ENCODE measurements at places on chromosomes 5 and 9. TPM values are rescaled to one million over a fixed set of nuclear protein-coding genes. Genes with fewer than 3 reads are reported as not detected.

TMC1 gene
- total RNA-seq: 0.24 TPM

GRCh38 chr9:21095561-21095960 is 17.8 kb upstream of the IFNB1 start:
- no peak for ATAC-seq

DNA sequence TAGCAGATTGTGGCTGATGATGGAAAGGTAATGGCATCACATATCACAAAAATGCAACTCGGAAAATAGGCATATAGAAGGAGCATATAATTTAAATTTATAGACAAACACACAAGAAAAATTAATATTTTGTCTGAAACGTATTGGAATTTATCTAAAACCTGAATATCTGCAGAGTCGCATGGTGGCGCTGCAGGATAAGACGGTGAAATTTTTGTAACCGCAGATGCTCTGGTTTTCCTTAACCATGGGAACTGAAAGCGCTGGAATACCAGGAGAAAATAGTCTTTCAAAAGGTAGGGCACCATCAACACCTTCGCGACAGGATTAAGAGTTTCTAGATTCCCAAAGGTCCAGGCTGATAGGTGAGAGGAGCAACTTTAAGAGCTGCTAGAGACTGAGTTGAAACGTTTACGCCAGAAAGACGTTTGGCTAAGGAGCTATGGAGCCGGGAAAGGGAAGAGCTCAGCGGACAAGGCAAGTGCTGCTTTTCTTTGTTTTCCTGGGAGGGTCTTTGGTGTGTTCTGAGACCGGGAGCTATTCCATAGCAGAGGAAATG is 11.0 kb upstream of the PCDHB15 start:
- ATAC-seq: no peak

ANKRD31 gene
- 0.46 TPM for total RNA-seq

CCDC192 gene
- total RNA-seq: 1.2 TPM

DNA sequence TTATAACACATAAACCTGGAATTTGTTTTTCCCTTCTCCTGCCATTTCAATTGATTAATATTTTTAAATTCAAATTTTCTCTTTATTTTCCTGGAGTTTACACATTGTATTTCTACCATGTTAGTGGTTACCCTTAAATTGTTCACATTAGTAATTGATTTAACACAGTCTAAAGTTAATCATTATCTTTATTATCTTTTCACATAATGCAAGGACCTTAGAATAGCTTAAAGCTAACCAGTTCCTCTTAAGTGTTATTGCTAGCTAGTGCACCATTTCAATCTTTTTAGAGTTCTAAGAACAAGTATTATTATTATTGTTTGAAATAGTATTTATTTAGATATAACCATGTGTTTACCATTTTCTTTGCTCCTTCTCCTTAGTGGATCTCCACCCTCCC is 251.2 kb upstream of the FBXL7 start:
- ATAC-seq: no peak

- no peak for ATAC-seq
Measured at GRCh38 chr5:106399391-106399790, 1271.3 kb downstream of the EFNA5 start.

GRCh38 chr5:36897616-36898015 is 21.0 kb downstream of the NIPBL start:
- no peak for ATAC-seq

GRCh38 chr5:43145071-43145470 is 24.4 kb downstream of the ZNF131 start:
- no peak for ATAC-seq

GRCh38 chr5:133323494-133324457 is 272.0 kb downstream of the HSPA4 start:
- ATAC-seq: no peak

GGTA1 gene
- 0.05 TPM for total RNA-seq

DNA sequence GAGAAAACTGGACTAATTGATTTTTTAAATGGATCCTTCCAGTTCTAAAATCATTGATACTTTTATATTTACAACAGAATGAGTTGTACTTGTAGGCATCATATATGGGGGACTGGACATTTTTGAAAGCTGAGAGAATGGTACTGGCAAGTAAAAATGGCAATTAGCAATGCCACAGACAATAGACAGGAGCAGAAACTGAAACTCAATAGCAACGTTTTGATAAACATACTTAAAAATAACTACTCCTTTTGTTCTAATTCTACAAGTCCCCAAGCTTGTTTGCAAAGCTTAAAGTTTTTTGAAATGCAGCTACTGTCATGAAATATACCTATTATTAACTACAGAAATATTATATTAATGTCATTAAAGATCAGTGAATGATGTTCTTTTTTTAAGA is 52.8 kb upstream of the FBXL7 start:
- ATAC-seq: no peak

GRCh38 chr5:66869347-66869746 is 273.2 kb downstream of the MAST4 start:
- no peak for ATAC-seq

RALGDS gene
- total RNA-seq: 22.3 TPM

DNA sequence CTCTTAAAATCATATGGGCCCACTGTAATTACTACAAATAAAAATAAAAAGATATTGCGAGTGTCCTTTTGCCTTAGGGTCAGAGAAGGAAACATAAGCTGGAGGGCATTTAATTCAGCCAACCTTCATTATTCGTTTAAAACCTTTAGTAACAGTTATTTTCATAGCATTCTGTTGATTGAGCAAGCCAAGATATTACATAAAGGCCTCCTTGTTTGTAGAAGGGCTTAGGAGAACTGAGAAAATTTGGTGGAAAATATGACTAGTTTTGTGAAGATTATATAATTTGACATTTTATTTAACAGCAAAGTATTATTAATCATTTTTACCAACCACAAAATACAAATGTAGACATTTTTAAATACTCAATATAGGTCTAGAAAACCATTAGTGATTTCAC is 62.2 kb downstream of the COX7C start:
- no peak for ATAC-seq

GABRP gene
- 0.10 TPM for total RNA-seq

DNA sequence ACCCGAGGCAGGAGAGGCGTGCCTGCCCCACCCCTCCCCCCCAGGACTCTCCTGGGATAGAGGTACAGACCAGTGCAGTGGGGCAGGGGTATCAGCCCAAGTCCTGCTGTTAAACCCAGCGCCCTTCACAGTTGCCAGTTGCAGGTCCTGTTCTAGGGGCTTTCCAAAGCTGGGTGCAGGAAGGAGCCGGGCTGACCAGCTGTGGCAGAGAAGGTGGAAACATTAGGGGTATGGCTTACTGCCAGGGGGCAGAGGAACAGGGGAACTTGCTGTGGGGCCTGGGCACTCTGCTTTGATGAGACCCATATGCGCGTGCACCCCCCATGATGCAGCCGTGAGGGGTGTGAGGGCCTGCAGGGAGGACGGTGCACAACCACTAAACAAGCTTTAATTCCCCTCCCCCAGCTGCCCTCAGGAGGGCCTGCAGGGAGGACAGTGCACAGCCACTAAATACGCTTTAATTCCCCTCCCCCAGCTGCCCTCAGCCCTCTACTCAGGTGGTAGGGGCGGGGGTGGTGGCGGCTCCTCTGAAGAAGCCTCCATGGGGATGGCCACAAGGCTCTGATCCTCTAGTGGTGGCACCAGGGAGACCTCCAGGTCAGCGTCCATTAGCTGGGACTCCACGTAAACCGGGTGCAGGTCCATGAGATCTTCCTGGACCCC is 766 bp upstream of the LRRC26 start:
- ATAC-seq: no peak

CACFD1 gene
- total RNA-seq: 14.0 TPM

F12 gene
- total RNA-seq: 3.0 TPM

TLX3 gene
- not detected for total RNA-seq

DNA sequence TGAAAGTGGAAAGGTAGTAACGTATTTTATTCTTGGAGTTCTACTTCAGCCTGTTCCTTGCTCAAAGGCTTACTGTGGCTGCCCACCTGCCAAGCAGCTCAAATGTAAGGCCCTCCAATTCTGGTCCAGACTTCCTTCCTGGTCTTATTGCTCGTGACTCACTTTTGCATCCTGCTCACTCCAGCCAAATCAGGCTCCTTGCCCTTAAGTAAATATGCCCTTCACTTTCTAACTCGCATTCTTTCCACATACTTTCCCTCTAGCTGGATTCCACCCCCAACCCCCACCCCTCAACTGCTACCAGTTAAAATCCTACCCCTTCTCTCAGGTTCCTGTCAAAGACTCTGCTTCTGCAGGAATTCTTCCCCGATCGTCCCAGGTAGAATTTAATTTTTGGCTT is 96.6 kb downstream of the GALNT10 start:
- no peak for ATAC-seq

GRCh38 chr5:16644301-16644889 is 27.6 kb upstream of the RETREG1 start:
- no peak for ATAC-seq

GRCh38 chr9:109496841-109497225 is 1.3 kb downstream of the PTPN3 start:
- ATAC-seq: no peak

- peak; percentile 71 for ATAC-seq
Measured at GRCh38 chr5:77251921-77252320, 41.4 kb downstream of the PDE8B start.

BTNL8 gene
- 0.31 TPM for total RNA-seq

MARCHF11 gene
- 3.8 TPM for total RNA-seq

- no peak for ATAC-seq
Measured at GRCh38 chr5:139767960-139768359, 27.6 kb upstream of the PSD2 start.

TXNDC8 gene
- total RNA-seq: 0.63 TPM

GRCh38 chr5:141633871-141634561 is 2.6 kb downstream of the HDAC3 start:
- ATAC-seq: no peak

- ATAC-seq: no peak
Measured at GRCh38 chr9:134558124-134558905, 83.3 kb upstream of the COL5A1 start.

DNA sequence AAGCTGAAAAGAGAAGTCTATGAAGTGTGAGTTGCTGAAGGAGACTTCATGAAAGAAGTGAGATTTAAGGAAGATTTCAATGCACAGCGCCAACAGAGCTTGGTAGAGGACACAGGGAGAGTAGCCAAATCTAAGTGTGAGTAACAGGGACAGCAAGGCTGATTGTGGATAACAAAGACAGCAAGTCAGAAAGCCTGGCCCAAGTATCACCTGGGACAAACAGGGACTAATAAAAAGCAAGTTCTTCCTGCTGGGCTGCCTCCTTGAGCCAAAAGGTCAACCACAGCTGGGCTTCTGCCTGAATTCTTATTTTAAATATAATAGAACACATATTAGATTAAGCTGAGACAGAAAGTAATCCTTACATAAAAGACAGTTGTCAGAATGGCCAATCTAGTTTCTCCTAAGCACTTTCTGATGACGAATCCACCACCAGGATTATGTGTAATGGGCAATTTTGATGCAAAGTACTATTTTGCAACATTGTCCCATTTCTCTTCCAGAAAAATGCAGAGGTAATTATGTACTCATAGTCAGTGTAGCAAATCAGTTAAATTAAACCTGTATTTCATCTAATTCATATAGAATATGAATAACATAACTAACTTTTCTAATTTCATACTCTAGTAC is 73.8 kb downstream of the MAPKAP1 start:
- no peak for ATAC-seq

DNA sequence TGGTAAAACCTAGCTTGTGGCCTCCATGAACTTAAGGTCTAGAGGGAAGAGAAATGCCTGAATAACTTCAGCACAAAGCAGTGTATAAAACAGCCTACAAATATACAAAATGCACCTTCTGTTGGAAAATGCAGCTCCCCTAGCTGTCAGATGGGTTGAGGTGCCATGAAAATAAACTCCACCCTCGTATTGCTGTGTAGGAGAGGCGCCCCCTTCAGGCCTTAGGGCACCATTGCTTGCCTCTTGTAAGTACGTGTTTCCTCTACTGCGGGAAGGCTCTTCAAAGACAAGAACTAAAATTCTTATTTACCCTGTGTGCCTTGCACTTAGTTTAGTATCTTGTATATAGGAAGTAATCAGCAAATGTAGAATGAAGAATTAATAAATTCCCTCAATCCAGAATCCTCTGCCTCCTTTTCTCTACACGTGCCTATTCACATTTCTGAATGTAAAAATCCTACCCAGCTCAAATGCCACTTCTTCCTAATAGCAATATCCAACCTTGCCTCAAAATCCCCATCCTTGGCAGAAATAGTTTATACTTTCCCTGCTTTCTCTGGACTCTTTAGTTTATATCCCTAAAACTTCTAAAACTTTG is 393.7 kb upstream of the PDE4D start:
- no peak for ATAC-seq

DNA sequence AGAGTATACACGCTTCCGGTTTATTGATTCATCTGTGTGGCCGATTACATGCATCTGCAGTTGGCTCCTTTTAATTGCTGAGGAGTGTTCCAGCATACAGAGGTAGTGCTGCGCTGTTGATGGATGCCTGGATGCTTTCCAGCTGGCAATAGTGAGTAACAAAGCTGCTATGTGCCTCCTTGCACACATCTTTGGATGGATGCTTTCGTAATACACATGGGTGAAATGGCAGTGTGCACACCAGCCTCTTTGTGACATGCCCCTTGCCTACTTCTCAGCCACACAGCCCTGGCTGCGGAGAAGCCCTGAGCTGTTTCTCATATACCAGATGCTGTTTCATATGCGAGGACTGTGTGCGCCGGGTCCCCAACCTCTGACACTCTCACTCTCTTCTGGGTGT is 151.0 kb downstream of the GADD45G start:
- ATAC-seq: peak; percentile 75

DNA sequence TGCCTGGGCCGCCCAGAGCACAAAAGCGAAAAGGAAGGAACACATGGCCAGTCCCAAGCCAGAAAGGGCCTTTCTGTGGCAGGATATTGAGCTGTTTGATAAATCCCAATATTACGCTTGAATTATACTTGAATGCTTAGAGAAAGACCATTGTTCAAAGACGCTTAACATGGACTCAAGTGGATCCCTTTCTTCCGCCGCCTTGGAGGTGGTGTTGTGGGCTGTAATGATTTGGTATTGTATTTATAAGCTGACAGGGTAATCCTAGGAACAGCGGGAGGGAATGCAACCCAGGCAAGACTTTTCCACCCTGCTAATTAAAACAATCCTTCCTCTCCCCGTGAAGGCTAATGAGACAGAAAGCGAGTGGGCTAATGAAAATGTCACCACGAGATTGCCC is 24.9 kb downstream of the CFAP77 start:
- ATAC-seq: no peak

DNA sequence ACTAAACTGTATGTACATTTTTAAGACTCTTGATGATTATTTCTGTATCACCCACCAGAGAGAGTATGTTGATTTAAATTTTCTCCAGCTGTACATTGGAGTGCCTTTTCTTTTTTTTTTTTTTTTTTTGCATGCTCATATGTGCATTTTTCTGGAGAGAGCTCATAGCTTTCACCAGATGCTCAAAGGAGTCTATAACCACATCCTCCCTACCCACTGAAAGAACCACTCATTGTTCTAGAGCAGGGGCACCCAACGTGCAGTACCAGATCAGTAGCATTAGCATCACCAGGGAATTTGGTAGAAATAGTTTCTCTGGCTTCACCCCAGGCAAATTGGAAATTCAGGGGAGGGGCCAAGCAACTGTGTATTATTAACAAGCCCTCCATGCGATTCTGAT is 53.9 kb upstream of the TMEM171 start:
- no peak for ATAC-seq

- no peak for ATAC-seq
Measured at GRCh38 chr5:42881416-42882117, 69.9 kb upstream of the SELENOP start.

GABRB2 gene
- total RNA-seq: 16.3 TPM

GRCh38 chr9:114282507-114282906 is 40.4 kb upstream of the ORM1 start:
- no peak for ATAC-seq

GRCh38 chr9:7075154-7075553 is 317.4 kb downstream of the KDM4C start:
- no peak for ATAC-seq

Data from motor neuron (in vitro differentiated cells).